H1 (cell line): ENCODE measurements at places on chromosomes 7 and 10. TPM values are rescaled to one million over a fixed set of nuclear protein-coding genes. Genes with fewer than 3 reads are reported as not detected.

- peak; percentile 65 for DNase-seq
Observed at GRCh38 chr7:100563809-100564400, 9.8 kb downstream of the SAP25 start.

DNA sequence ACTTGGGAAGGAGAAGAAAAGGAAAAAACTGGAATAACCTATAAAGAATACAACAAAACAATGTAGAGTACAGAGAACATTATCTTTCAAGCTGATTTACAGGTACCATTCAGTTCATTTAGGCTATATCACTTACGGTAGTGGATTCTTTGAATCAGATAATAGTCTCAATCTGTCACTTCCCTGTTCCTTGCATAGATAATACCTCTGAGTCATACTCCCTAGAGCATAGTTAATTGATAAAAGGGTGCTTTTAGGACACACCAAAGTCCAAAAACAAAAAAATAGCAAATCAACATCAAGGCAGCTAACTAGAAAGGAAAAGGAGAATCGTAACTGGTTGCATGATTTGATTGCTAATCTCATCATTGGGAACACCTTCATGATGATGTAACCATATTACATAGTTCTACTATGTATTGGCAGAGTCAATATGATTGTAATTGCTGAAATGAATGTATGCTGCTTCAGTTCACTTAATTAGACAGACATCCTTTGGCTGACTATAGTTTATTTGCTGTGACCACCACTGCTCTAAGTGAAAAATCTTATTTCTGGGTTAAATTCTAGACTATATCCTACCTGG is 844.4 kb downstream of the GATA3 start:
- no peak for DNase-seq

GRCh38 chr7:81590131-81590530 is 179.7 kb downstream of the HGF start:
- no peak for DNase-seq

DNA sequence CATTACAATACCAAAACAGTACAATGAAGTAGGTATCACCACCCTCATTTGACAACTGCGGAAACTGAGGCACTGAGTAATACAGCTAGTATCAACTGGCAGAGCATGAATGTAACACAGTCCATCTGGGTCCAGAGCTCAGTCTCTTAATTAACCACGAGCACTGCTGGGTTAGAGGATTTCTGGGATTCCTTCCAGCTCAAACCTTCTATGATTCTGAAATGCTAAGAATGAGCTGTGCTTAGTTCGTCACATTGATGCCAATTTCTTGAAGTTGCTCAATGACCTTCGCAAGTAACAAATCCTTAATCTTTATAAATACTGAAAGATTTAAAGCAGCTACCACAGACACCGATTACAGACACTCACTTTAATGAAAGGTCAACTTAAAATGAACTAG is 62.5 kb downstream of the SGMS1 start:
- no peak for DNase-seq

- DNase-seq: no peak
Observed at GRCh38 chr7:79782256-79782655, 328.8 kb upstream of the MAGI2 start.

DNA sequence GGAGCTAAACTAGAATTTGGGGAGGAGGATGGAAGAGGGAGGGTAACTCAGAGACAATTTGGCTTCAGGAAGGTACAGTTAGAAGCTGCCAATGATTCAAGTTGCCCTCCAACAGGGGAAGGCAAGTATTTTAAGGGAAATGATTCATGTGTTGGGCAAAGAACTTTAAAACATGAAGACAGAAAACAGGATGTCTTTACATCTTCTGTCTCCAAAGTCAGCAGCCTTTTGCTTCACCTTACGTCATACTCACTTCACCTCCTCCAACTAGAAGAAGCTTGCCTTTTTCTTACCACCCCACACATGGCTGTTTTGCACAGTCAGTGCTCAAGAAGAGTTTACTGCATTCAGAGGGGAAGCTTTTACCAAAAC is 36.1 kb downstream of the PPP1R3C start:
- DNase-seq: no peak

GRCh38 chr7:21370283-21370982 is 57.5 kb upstream of the SP4 start:
- DNase-seq: no peak

DNA sequence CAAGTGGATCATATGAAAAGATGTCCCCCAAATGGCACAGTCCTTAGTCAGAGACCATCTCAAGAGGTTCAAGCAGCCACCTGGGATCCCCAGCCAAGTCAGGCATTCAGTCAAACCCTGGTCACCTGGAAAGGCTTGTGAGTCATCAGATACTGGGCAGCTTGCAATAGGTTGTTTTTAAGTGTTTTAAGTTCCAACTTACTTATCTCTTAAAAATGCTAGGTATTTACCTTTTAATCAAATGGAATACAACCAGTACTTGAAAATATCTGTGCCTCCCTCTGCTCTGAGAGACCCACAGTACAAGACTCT is 262.2 kb downstream of the WDR11 start:
- DNase-seq: no peak

- DNase-seq: no peak
Observed at GRCh38 chr10:13659887-13660550, 73.3 kb downstream of the PRPF18 start.

- no peak for DNase-seq
Observed at GRCh38 chr7:2511769-2512168, 7.8 kb upstream of the LFNG start.

DNA sequence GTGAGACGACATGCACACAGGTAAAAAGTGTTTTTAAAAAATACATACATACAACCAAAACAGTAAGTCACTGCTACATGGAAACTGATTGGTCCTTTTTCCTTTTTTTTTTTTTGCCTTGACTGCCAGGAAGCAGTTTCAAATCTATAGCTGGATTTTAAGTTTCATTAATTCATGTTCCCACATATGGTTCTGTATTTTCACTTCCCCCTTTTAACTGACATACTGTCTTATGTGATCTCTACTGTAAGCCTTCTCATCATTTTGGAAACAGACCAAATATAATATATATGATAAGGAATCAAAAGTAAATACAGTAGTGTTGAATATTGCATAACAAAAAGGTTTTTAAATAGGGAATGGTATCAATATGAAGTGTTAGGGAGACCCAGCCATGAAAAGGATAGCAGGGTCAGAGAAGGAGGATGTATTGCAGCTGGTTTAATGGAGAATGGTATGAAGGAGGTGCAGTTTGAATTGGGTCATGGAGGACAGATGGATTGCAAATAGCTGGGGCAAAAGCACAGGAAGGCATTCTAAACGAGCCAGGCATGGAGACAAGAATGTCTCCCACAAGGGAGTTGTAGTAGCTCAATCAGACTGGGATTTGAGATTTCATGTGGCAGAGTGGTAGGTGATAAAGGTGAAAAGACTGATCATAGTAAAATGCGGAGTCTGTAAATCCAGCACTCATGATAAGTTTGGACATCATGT is 5.4 kb downstream of the CAV1 start:
- no peak for DNase-seq

- no peak for DNase-seq
Observed at GRCh38 chr7:26005683-26006410, 146.2 kb upstream of the NFE2L3 start.

DNA sequence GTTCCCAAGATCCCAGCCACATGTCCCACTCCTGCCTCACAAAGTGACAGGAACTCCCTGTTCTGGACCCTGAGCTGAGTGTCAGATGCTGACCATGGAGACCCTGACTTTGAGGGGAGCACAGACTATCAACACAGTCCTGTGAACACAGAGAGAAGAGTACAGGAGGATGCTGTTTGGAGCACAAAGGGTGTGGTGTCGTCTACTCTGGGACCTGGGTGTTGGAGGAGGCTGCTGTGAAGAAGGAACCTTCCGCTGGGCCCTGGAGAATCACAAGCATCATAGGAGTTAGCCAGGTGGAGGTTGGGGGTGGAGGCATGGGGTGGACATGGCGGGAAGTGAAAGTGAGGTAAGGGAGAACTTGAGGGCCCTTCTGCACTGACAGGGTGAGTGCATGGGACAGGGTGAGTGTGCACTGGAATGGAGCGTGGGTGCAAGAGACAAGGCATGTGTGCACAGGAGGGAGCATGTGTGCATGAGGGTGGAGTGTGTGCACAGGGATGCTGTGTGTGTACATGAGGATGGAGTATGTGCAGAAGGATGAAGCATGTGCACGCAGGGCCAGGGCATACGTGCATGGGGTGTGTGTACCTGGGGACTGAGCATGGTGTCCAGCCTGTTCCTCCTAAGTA is 70.7 kb upstream of the ANTXRL start:
- DNase-seq: no peak

GRCh38 chr7:80466636-80467035 is 45.2 kb downstream of the GNAT3 start:
- no peak for DNase-seq

GRCh38 chr7:100099452-100099851 is 1.7 kb downstream of the MCM7 start:
- DNase-seq: no peak

GRCh38 chr10:97547962-97548361 is 24.6 kb upstream of the ANKRD2 start:
- DNase-seq: no peak

DNA sequence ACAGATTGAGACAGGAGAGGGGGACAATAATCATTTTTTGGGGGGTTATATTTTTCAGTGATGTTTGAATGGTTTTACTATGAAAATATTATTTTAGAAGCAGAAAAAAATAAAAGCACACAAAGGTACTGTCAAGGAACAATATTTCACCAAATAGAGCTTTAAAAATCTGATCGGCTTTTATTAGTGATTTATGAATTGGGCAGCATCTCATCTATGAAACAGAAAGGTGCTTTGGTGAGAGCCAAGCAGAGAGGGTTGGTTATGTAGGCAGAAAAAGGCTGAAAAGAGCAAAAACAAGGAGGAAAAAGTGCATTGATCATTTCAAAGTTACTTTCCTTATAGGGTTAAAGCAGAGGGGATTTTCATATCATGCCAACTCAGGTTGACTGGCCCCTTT is 26.4 kb upstream of the CPA2 start:
- DNase-seq: no peak

GRCh38 chr10:100338434-100339036 is 8.5 kb upstream of the SCD start:
- no peak for DNase-seq

- no peak for DNase-seq
Observed at GRCh38 chr10:1732564-1732996, 4.7 kb downstream of the ADARB2 start.

DNA sequence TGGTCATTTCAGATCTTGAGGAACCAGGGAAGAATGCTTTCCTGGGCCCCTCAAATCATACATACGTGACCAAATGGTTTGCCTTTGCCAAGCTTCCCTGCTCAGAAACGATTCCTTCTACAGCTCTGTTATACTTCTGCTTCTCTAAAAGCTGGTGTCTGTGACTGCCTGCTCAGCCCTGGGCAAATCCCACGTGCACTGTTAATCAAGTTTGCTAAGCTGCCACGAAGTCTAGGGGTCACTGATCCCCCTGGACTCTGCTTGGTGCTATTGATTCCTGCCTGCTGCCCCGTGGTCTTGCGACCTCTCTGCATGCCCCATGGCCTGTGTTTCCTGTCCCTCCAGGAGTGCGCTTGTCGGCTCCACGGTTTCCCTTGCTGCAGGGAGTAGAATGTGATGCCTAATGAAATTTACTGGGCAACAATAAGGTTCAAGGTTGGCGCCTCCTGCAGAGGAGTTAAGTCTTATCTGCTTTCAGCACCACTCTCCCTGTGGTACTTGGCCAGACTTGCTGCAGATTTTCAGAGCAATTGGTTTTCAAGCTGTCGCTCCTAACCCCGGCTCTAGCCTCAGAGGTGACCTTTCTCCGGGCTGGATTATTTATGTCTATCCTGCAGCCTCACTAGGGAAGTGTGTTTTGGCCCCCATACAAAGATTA is 201.6 kb upstream of the FZD8 start:
- no peak for DNase-seq

GRCh38 chr10:14598809-14599764 is 175.6 kb downstream of the FAM107B start:
- DNase-seq: no peak

GRCh38 chr10:95860166-95860940 is 47.4 kb upstream of the CC2D2B start:
- DNase-seq: no peak

- DNase-seq: no peak
Observed at GRCh38 chr10:31940839-31941653, 12.4 kb upstream of the ARHGAP12 start.

DNA sequence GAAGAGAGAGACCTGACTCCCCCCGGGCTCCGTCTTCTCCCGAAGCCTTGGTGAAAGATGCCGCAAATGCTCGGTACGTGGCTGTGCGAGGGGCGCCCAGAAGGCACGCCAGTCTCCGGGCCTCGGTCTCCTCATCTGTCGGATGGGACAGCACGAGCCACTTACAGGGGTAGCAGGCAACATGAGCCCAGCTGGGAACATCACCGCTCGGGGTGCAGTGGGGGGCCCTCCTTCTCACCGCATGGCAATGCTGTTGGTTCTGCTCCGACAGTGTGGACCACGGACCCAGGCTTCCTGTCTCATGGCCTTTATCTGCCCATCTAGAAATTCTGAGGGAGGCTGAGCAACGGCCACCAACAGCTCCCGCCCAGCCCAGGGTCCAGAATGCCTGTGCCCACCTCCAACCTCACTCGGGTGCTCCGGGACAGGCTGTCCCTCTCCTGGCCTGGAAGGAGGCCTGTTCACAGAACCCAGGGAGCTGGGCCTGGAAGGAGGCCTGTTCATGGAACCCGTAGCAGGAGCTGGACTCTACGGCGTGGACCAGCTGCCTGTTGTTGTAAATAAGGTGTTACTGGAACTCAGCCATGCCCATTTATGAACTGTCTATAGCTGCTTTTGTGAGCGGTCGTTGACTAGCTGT is 15.8 kb downstream of the ADAP1 start:
- DNase-seq: no peak

- no peak for DNase-seq
Observed at GRCh38 chr7:21923658-21924057, 22.0 kb downstream of the CDCA7L start.

DNA sequence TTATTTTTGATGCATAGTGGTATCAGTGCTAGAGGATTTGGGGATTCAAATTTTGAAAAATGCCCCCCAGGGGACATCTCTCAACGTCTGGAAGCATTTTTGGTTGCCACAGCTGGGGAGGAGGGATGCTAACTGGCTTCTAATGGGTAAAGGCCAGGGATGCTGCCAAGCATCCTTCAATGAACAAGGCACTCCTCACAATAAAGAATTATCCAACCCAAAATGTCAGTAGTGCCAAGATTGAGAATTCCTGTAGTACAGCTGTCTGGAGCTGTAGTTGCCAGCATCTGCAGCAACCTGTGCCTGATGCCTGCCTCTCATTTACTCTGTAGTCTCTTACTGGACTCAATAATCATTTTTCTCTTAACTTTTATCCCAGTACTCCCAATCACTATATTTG is 53.5 kb downstream of the SEPTIN7 start:
- no peak for DNase-seq

The IPMK gene
- total RNA-seq: 7.4 and 7.8 TPM in 2 replicates

The AFAP1L2 gene
- 6.2 and 6.4 TPM in 2 replicates for total RNA-seq

The TACC2 gene
- total RNA-seq: 46.6 and 48.5 TPM in 2 replicates

The LRGUK gene
- total RNA-seq: 2.4 and 3.6 TPM in 2 replicates

The TRPV6 gene
- total RNA-seq: 0.48 and 0.52 TPM in 2 replicates

The FAM13C gene
- total RNA-seq: 0.23 and 0.56 TPM in 2 replicates

The RASSF4 gene
- total RNA-seq: 12.3 and 14.5 TPM in 2 replicates
